ENCODE measurements at places on chromosomes 1 and 21.

DNA sequence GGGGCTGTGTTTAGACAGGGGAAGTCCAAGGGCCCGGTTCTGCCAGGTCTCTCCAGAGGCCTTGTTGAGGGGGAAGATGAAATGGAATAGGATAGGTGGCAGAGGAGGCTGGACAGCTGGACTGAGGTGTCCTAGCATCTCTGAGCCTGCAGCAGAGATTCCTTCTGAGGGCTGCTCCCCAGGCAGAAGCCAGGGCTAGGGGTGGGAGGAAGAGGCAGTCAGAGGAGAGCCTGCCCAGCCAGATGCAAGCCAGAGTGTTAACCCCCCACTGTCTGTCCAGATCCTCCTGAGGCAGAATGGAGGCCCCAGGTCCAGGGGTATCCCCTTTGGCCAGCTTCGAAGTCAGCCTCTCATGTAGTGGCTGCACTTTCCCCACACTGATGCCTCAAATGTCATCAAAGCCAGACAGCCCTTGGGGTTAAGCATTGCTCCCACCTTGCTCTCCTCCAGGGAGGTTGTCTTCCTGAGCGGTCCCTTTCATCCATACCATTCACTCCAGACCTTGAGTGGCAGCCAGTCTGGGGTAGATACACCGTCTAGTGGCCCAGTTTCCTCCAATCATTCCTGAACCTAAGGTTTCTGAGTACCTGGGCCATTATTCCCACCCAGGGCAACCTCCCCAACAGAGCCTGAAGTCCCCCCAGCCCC is 1.7 kb downstream of the CSF1 start:
- peak overlapping the region; percentile 79 for H3K4me3 ChIP-seq
- peak overlapping the region; percentile 91 for H3K27ac ChIP-seq
- peaks cover 12% of the 10 kb centered on the region for H3K36me3 ChIP-seq
- no peak for DNase-seq
- peaks cover 53% of the 10 kb centered on the region for H3K4me1 ChIP-seq
- H3K27me3 ChIP-seq = no peaks in the 10 kb centered on the region

- no peak for DNase-seq
- H3K27me3 ChIP-seq = no peaks in the 10 kb centered on the region
- H3K4me1 ChIP-seq = peaks cover 46% of the 10 kb centered on the region
- no peak overlapping the region for H3K27ac ChIP-seq
- no peaks in the 10 kb centered on the region for H3K36me3 ChIP-seq
Measured at GRCh38 chr1:25435397-25436108, 4.9 kb downstream of the MACO1 start.

DNA sequence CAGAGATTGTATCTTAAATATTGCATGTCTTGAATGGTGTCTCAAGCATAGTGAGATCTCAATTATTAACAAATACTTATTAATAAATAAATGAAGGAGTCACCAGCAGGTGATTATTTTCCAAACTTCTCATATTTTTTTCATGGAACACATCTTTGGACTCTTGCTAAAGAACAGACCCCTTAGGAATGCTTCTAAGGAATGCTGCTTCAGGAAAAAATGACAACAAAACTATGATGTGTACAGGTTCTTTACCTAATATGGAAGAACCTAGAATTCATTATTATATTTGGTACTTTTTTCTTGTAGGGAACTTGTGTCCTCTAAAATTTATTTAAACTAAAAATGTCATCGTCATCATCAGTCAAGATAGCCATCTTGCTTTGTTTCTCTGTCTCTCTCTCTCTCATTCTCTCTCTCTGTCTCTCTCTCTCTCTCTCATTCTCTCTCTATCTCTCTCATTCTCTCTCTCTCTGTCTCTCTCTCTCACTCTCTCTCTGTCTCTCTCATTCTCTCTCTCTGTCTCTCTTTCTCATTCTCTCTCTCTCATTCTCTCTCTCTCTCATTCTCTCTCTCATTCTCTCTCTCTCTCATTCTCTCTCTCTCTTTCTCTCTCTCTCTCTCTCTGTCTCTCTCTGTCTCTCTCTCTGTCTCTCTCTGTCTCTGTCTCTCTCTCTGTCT is 63.0 kb upstream of the ETS2 start:
- DNase-seq = no peak
- H3K27ac ChIP-seq = no peak overlapping the region
- no peaks in the 10 kb centered on the region for H3K4me1 ChIP-seq
- H3K36me3 ChIP-seq = no peaks in the 10 kb centered on the region

DNA sequence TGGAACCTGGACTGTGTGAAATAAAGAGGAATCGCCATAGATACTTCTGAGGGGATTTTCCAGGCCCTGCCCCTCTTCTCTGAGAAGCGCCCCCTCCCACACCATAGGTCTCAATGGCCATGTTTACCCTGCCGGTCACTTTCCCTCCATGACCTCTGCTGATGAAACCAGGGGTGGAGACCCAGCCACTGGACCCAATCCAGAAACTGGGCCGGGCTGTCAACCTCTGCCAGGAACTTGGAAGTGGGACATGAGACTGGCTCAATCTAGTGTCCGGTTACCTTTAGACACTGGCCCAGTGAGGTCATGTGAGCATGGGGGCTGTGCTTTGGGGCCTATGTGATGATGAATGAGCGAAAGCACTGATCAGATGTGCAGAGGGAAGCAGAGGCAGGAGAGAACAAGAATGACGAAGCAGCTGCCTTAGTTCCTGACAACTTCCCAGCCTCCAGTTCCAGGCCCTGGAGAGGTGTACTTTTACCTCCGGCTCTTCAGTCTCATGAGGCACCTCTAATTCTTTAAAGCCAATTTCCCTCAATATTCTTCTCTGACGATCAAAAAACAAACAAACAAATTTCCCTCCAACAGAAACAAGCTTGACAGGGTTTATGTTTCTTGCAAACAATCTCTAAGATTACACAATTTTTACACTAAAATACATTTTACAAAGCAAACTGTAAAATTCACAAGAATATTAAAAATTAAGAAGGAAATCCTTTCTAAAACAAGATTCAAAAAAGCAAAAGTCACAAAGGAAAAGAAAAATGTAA is 4.9 kb downstream of the ASAP3 start:
- H3K27me3 ChIP-seq = no peaks in the 10 kb centered on the region
- H3K4me1 ChIP-seq = peaks cover 68% of the 10 kb centered on the region
- peak overlapping the region; percentile 31 for H3K27ac ChIP-seq
- H3K36me3 ChIP-seq = no peaks in the 10 kb centered on the region
- no peak overlapping the region for H3K4me3 ChIP-seq

GRCh38 chr21:44790368-44790767 is 11.3 kb downstream of the UBE2G2 start:
- H3K27me3 ChIP-seq = no peaks in the 10 kb centered on the region
- DNase-seq = no peak
- H3K4me1 ChIP-seq = peaks cover 10% of the 10 kb centered on the region
- H3K27ac ChIP-seq = no peak overlapping the region
- peaks cover 7% of the 10 kb centered on the region for H3K36me3 ChIP-seq
- H3K4me3 ChIP-seq = no peak overlapping the region

GRCh38 chr1:202516434-202516877 is 168.0 kb downstream of the PPP1R12B start:
- H3K4me1 ChIP-seq = peaks cover 8% of the 10 kb centered on the region
- H3K4me3 ChIP-seq = no peak overlapping the region
- no peak overlapping the region for H3K27ac ChIP-seq

All from suprapubic skin (tissue), 4 donors.